A549 (cell line): ENCODE measurements at places on chromosomes 2 and 18. TPM values are rescaled to one million over a fixed set of nuclear protein-coding genes. Genes with fewer than 3 reads are reported as not detected.

- no peak for DNase-seq
Measured at GRCh38 chr2:104368089-104368488, 485.8 kb upstream of the POU3F3 start.

DNA sequence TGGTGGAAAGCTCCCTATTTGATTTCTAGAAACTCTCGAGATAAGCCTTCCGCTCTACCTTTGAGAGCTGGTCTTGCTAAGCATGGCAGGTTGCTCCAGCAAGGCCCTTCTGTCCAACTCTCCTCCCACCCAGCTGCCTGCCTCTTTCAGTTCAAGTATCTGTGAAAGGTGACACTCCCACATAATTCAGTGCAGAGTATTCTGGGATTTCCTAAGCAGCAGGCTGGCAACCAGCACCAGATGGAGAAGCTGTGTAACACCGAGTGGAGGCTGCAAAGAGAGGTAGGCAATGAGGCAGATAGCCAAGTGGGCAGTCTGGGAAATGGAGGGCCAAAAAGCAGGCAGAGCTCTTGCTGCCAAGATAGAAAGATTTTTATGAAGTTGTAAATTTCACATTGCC lies 88.4 kb upstream of the CAVIN2 start:
- DNase-seq = no peak

GRCh38 chr2:27973592-27973991 lies 83.1 kb downstream of the BABAM2 start:
- DNase-seq = no peak

- DNase-seq = peak; percentile 36
Measured at GRCh38 chr2:31980674-31981356, 30.0 kb downstream of the MEMO1 start.

- DNase-seq = no peak
Measured at GRCh38 chr2:80300954-80301353, 3.6 kb downstream of the LRRTM1 start.

GRCh38 chr18:9260388-9261380 lies 73.9 kb upstream of the TWSG1 start:
- no peak for DNase-seq

The AKAIN1 gene
- not detected in 3 replicates for polyA plus RNA-seq

DNA sequence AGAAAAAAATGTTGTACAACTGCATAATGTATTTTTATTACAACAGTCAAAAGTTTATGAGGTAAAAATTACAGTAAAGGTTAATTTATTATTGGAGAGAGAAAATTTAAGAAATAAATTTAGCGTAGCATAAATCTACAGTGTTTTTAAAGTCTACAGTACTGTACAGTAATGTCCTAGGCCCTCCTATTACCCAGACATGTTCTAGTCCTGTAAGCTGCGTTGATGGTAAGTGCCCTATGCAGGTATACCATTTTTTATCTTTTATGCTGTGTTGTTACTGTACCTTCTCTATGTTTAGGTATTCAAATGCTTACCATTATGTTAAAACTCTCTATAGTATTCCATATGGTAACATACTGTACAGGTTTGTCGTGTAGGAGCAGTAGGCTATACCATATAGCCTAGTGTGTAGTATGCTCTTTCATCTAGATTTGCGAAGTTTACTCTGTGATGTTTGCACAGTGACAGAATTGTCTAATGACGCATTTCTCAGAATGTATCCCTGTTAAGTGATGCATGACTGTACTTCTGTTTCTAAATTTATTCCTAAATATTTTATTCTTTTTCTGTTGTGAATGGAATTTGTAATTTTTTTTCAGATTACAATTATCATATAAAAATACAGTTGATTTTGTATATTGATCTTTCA lies 24.5 kb downstream of the ABI2 start:
- DNase-seq = peak; percentile 75

DNA sequence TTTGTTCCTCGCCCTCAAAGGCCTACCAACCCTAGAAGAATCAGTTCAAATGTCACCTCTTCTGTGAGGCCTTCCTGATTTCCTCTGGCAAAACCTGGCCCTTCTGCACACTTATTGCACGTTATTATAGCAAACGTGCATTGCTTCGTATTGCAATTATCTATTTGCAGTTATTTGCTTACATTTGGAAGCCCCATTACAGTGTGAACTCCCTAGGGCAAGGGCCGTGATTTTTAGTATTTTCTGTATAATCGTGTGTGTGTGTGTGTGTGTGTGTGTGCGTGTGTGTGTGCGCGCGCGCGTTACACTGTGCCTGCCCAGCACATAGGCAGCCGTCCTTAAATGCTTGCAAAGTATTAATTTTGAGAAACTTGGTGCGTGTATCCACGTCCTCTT lies 460 bp upstream of the SEMA4F start:
- no peak for DNase-seq

GRCh38 chr2:202109737-202110184 lies 36.7 kb downstream of the KIAA2012 start:
- DNase-seq = no peak

- no peak for DNase-seq
Measured at GRCh38 chr18:24801001-24801400, 340.6 kb downstream of the HRH4 start.

DNA sequence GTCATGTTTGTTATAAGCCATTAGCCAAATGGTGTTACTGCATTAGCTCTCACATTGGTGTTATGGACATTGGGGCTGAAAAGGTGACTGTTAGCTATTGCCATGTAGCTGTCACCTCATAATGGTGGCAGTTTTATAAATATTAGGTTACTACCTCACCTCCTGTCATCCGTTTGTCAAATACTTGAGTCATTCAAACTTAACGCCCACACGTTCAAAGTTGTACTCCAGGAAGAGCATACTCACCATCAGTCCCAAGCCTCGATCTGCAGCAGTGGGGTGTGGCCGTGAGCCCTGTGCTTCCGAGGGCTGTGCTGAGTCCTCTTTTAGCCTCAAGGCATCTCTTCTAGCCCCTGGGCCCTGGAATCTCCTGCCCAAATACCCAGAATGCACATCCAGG lies 87.3 kb downstream of the PDK1 start:
- DNase-seq = no peak

DNA sequence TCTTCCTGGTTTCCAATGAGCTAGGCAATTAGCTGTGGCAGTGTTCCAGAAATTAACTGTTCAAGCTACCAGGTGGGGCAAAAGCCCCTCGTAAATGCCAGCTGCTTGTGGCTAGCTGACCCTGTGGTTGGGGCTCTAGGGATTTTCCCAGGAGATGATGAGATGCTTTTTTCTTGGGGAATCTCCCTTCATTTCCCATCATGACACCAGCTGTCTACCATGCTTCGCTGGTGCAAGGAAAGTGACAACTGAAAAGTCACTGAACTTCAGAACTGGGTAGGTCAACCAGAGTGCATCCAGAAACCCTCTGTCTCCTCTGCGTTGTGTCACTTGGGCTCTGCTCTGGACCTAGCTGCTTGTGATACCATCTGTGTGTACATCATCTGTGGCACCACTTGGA lies 386.5 kb upstream of the DCC start:
- DNase-seq = no peak

- DNase-seq = no peak
Measured at GRCh38 chr2:144281476-144281875, 238.4 kb downstream of the ZEB2 start.

The SIX2 gene
- polyA plus RNA-seq = 0.14 to 0.16 TPM (median 0.15 TPM) in 3 replicates

DNA sequence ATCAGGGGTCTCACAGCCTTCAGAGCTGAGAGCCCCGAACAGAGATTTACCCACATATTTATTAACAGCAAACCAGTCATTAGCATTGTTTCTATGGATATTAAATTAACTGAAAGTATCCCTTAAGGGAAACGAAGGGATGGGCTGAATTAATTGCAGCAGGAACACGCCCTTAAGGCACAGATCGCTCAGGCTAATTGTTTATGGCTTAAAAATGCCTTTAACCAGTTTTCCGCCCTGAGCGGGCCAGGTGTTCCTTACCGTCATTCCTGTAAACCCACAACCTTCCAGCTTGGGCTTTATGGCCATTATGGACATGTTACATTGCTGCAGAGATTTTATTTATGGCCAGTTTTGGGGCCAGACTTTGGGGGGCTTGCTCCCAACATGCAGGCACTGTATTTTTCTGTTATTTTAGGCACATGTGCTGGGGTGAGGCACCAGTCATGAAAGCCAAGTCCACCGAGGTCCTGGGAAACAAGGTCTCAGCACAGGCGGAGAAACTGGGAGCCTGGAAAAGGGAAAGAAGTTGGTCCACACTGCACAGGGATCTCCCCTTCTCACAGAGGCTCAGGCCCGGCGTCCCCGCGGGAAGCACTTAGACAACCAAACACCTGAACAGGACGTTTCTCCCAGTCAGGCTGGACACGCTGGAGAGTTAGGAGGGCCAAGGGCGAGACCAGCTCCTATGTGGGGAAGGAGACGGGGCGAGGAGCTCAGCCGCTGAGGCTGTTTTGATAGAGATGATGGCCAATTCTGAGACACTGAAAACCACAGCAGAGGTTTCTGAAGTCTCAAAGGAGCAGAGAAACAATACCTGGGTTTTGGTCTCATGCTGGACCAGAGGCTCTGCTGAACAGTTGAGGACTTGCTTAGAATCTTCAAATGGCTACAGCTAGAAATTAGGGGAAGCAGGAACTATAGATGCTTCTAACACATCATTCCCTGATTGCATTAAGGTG lies 86.7 kb downstream of the TMEM18 start:
- DNase-seq = no peak

DNA sequence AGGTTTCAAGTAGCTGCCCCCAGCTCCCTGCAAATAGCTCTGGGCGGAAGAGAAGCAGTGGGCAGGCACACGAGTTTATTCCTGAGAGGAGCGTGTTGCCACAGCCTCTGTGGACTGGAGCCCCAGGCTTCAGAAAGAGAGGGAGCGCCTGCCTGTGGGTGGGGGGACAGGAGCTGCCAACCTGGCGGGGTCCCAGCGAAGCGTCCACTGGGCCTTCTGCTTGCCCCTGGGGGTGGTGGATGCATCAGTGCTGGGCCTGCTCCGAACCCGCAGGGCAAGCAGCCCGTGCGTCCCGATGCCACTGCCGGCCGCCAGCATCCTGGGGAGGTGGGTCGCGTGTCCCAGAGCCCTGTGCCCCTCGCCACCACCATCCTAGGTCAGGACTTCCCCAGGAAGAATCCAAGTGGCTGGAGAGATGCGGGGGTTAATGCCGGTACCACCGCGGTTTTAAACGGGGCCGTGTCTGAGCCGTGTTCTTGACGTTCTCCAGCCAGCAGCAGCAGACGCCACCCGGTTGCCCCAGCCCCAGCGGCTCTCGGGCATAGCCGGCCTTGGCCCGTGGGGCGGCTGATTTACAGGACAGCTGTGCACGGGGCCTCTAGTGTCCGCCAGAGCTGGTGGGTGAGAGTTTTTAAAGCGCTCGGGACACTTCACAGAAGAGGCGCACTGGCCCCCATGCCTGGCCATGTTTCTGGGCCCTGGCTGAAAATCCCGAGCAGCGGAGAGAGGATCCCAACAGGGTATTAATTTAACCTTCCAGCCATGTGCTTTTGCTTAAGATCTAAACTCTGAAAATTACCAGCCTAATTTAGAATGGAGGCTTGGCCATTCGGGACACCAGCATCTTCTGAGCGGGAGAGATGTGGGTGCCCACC lies 84.7 kb downstream of the NFATC1 start:
- DNase-seq = no peak

GRCh38 chr2:149716687-149717086 lies 129.1 kb upstream of the MMADHC start:
- no peak for DNase-seq

The RGPD3 gene
- polyA plus RNA-seq = 0.08 to 0.13 TPM (median 0.12 TPM) in 3 replicates

The KCNS3 gene
- 0.70 to 0.98 TPM (median 0.72 TPM) in 3 replicates for polyA plus RNA-seq

GRCh38 chr18:53148123-53148522 lies 808.1 kb downstream of the DCC start:
- DNase-seq = no peak

- DNase-seq = peak; percentile 53
Measured at GRCh38 chr18:26386002-26386401, 159.8 kb downstream of the TAF4B start.

GRCh38 chr2:227106845-227107759 lies 56.9 kb downstream of the COL4A4 start:
- DNase-seq = peak; percentile 42

The SKOR2 gene
- not detected in 3 replicates for polyA plus RNA-seq

- DNase-seq = no peak
Measured at GRCh38 chr2:39571111-39571731, 94.5 kb upstream of the TMEM178A start.

- DNase-seq = no peak
Measured at GRCh38 chr18:52401236-52401635, 61.2 kb downstream of the DCC start.

GRCh38 chr2:177625744-177626650 lies 233.4 kb downstream of the AGPS start:
- DNase-seq = peak; percentile 7

The SMAD7 gene
- 26.9 to 29.1 TPM (median 29.0 TPM) in 3 replicates for polyA plus RNA-seq

DNA sequence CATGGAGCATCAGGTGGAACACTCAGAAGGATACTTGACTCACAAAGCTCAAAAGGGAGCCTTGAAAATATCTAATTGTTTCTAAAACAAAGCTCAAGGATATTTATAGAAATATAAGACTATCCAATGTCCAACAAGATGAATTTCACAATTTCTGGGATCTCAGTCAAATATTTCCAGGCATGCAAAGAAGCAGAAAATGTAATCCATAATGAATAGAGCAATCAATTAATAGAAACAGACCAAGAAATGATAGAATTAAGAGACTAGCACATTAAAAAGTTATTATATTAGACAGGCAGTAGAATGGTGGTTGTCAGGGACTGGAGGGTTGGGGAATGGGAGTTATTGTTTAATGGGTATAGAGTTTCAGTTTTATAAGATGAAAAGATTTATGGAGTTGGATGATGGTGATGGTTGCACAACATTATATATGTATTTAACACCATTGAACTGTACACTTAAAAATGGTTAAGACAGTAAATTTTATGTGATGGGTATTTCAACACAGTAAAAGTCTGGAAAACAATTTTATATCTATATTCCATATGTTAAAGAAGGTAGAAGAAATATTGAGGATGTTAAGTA lies 189.9 kb upstream of the PIEZO2 start:
- DNase-seq = no peak

- no peak for DNase-seq
Measured at GRCh38 chr2:110818767-110819481, 86.6 kb downstream of the ACOXL start.

- DNase-seq = no peak
Measured at GRCh38 chr2:117086174-117086942, 728.1 kb upstream of the DDX18 start.

DNA sequence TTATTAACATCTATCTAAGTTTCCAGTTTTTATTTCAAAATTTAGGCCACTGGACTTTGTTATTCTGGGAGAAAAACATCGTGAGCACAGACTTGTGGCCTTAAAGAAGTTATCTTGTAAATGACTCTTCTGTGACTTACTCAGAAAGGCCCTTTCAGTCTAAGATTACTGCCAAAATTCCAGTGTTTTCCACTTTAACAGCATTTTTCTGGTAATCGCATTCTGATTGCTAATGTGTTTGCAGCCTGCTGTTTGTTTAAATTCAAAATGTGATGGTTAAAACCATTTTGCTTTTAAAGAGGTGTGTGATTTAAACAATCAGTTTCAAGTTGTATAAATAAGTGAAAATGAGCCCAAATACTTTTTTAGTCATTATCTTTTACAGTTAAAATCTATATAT lies 136.7 kb upstream of the DAPL1 start:
- DNase-seq = no peak

- DNase-seq = no peak
Measured at GRCh38 chr2:3612639-3613523, 18.0 kb downstream of the COLEC11 start.

The TMEM163 gene
- polyA plus RNA-seq = 0.07 TPM in 1 of 3 replicates, not detected in the others

GRCh38 chr2:143030127-143030526 lies 99.1 kb upstream of the ARHGAP15 start:
- DNase-seq = no peak
